ENCODE measurements at places on chromosomes 5 and 9.

DNA sequence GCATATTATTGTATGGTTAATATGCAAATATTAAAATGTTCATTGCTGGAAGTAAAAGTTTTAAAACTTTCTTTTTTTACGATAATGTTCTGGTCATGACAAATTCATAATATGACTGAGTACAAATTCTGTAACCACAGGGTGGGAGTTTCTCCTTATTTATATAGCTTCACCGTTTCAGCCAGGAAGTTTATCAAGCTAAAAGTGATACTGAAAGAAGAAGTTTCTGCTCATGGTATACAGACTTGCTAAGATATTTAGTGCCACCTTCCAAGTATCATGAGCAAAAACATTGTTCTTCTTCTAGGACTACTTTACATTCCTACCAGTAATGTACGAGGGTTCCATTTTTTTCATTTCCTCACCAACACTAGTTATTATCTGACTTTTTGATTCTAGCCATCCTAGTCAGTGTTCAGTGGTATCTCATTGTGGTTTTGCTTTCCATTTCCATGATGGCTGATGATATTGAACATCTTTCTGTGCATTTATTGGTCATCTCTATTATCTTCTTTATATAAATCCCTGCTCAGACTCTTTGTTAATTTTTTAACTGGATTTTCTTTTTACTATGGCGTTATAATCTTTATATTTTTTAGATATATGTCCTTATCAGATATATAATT is 94.2 kb upstream of the PRRC1 start:
- DNase-seq, result no peak

- DNase-seq, result no peak
Measured at GRCh38 chr5:159855476-159856191, 60.6 kb upstream of the ADRA1B start.

- no peak for DNase-seq
Measured at GRCh38 chr9:94623253-94623652, 16.1 kb downstream of the FBP1 start.

GRCh38 chr5:128304088-128304487 is 220.5 kb downstream of the SLC12A2 start:
- no peak for DNase-seq

GRCh38 chr5:3301306-3301705 is 294.3 kb upstream of the IRX1 start:
- DNase-seq, result no peak
